ENCODE measurements at places on chromosomes 6 and 20.
A peak's percentile ranks its signal among the peaks of the same experiment; 100 is the strongest.

DNA sequence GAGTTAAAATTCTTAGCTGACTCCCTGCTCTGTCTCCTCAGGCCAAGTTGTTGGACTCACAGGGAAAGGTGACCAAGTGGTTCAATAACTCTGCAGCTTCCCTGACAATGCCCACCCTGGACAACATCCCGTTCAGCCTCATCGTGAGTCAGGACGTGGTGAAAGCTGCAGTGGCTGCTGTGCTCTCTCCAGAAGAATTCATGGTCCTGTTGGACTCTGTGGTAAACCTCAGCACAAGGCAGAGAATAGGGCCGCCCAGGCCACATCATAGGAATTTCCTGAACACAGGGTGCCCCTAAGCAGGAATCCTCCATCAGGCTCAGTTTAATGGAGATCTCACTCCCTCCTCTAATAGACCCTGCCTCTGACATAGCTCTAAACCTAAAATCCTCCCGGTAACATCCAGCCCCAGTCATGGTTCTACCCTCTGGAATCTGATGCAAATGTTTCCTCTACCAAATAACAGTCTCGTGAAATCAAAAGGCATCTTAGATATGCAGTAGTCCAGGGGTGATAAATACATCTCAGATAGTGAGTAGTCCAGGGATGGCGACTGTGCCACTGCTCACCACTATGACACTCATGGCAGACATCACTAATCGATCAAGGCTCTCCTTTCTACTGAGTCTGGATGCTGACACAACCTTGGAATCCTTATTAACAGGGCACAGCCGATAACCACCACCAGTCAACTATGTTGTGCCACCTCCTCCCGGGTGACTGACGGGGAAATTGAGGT is 18.3 kb downstream of the BPIFB1 start:
- no peak for DNase-seq

DNA sequence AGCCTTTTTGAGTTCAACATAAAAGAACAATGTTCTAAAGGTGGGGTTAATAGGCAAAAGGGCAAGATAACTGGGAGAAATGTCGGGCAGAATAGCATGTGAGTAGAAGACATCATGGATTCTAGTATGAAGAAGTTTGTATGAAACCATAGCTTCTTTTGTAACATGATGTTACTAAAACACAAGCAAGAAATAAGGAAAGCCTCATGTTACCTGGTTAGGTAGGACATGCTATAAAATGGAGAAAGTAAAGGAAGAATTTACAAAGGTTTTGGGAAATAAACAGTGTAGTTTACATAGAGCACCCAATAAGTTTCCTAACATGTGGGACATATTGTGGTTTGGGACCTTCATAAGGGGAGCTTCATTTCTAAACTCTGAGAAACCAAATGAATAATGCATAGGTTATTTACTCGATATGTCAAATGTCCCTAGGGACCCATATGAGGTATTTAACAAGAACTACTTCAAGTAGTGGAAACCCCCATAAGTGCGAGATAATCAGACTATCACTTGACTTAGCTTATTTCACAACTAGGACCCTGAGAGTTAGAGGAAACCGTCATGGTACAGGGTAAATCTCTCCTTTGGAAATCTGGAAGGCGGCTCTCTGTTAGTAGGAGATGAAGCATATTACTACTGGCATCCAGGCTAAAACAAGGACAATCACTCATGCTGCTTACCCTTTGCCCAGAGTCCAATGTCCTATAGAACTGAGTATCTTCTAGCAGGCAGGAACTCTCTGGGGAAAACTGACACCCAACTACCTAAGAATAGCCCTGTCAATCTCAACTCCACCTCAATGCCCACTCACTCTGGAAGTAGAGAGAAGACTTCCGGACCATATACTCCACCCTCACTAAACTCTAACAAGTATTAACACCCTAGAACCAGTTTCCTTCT is 57.5 kb downstream of the ILRUN start:
- no peak for DNase-seq

DNA sequence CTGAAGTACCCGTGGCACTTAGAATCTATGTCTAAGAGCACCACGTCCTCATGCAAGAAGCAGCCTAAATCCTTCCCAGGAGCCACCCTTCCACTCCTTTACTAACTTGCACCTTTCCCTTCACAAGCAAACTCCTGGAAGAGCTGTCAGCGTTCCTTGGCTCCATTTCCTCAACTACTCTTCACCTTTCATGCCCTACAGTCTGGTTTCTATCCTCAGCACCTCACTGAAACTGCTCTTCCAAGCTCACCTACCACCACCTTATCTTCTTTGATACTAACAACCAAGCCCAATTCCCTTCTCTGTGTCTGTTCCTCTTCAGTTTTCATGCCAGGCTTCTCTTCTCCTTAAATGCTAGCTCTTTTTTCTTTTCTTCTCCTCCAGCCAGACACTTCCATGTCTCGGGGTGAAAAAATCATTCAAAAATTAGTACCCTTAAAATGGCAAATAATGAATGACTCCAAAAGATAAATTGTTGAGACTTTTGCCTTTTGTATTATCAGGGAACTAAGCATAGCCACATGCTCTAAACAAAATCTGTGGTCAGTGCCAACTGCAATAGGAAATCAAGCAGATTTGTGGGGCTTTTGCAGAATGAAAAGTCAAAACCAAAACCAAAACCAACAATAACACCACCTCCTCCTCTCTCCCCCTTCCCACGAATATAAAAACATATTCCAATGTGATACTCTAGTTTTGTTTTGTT is 149.6 kb upstream of the KCNK16 start:
- DNase-seq = no peak

DNA sequence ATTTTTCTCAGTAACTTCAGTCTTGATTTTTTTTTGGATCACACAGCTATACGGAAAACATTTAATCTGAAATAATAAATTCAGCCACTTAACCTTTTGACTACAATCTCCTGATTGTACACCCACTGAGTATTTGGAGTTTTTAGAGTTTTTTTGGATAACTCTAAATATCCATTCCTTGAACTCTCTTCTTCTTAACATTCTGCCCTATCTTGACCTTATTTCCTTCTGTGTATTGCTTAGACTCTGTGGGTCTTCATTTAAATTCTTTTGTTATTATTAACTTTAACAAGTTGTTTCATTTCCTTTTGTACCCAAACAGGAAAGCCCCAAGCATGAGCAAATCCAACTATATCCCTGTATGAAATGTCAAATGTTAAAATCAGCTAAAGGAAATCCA is 170.2 kb upstream of the PTCHD4 start:
- no peak for DNase-seq

GRCh38 chr6:135311446-135312200 is 130.5 kb downstream of the MYB start:
- no peak for DNase-seq

DNA sequence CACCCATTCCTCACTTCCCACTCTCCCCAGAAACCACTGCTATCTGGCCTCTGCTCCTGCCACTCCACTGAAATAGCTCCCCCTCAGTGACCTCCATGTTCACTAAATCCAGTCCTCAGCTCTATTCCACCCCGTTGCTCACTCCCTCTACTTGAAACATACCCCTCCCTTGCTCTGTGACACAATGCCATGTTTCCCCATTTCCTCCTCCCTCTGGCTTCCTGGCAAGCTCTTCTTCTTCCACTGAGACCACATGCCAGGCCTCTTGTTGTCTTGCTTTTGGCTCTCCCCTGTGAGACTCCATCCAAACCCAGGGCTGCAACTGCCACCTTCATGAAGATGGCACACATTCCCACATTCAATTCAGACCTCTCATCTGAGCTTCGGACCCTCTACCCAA is 13.9 kb downstream of the TMEM151B start:
- no peak for DNase-seq

DNA sequence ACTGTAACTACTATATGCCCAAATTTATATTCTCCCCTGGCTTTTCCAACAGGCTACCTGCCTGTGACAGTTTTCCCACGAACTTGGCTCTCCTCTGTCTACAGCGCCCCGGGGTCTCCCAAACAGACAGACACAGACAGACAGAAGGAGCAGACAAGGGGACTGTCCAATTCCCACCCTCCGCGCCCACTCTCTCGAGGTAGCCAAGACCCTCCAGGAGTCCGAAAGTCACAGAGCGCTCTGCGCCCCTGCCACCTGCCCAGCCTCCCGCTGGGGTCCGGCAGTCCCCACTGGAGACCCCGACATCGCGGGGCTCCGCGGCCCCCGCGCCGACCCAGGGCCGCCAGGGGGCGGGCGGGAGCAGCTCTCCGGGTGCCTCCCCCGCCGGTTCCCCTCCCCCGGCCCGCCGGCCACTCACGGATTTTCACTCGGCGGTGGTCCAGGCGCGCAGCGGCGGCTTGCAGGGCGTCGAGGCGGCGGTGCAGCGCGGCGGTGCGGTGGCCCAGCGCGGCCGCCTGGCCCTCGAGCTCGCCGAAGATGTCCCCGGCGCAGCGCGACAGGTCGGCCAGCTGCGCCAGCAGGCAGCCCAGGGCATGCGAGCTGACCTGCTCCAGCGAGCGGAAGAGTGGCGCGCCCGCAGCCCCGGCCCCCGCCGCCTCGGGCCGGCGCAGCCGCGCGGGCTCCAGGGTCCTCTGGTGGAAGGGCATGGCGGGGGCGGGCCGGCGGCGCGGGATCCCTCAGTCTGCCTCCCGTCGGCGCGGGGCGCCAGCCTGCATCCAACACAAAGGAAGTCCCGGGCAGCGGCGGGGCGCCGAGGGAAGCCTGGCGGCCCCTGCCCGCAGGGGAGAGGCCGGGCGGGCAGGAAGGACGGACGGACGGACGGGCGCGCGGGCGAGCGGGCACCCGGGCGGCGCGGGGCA is 81.3 kb upstream of the CCDC28A start:
- DNase-seq = peak; percentile 45

DNA sequence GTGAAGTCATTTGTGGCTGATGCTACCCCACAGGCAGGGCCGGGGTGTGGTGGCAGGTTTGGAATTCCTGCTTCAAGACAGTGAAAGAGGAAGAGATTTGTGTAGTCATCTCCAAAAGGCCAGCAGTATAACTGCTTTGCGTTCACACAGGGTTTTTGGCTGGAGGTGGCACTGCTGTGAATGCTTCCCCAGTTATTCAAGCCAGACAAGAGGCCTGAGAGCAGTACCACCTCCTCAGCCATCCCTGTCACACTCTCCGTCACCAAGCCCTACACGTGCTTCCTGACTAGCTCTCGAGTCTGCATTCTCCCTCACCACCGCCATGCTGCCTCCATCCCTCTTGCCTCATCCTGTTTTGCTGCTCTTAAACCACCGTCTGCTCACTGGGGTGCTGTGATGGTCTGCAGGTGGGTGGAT is 23.9 kb downstream of the ARMC2 start:
- no peak for DNase-seq

GRCh38 chr6:142195862-142196541 is 48.9 kb downstream of the VTA1 start:
- DNase-seq = no peak

DNA sequence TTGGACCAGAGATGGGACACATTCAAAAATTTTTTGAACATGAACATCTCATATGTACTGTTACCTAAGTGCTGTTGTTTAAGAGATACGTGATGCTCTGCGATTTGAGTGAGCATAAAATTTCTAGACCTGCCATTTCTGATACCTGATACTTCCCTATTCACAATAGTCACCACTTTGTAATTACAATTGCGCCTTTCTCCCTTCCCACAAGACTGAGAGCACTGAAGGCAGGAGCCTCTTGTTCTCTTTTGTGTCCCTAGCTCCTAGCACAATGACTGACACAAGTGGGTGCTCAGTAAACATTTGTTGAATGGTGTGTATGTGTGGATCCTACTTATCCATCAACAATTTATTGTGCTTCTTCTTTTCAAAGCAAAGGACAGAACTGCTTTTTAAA is 92.8 kb upstream of the TMEM30A start:
- no peak for DNase-seq

GRCh38 chr6:44800171-44800783 is 412.8 kb downstream of the CDC5L start:
- DNase-seq = no peak

GRCh38 chr6:160042788-160043301 is 74.0 kb downstream of the IGF2R start:
- DNase-seq = no peak

- no peak for DNase-seq
These were observed 27.8 kb downstream of the FYN start for GRCh38 chr6:111845441-111845871.

DNA sequence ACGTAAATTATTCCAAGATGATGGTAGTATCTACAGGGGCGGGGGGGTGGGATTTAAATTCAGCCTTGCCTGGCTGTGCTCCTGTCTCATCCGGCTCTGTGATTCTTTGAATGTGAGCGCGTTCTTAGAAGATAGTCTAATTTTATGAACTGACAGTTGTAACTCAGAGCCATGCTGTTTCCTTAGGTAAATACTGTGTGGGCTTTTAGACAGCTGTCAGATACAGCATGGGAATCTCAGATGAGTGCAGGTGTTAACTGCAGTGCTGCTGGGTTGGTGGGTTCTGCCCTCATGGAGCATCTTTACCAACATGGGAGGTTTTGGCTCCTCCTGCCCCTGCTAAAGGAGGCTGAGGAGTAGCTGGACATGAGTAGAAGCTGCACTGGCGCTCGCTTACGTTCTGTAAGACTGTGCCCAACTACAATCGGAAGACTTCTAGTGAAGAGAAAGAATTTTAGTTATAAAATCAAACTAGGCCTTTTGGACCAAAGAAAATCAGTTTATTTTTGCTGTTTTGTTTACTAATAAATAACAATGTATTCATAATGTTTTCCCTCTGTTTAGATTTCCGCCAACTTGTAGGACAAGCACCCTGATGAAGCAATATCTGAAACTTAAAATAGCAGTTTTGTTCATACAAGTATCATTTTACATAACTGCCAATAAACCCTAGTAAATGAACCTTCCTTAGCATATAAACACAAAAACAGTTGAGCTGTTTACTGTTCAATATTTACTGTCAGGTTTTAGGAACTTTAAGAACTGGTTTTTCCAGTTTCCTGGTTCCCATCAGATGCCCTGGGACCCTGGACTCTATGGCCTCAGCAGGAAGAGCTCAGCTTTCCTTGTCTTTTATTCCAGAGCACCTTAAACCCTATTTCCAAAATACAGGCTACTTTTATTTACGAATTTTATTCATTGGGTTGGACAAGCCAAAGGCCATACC is 66.1 kb downstream of the FAM120B start:
- DNase-seq = no peak

DNA sequence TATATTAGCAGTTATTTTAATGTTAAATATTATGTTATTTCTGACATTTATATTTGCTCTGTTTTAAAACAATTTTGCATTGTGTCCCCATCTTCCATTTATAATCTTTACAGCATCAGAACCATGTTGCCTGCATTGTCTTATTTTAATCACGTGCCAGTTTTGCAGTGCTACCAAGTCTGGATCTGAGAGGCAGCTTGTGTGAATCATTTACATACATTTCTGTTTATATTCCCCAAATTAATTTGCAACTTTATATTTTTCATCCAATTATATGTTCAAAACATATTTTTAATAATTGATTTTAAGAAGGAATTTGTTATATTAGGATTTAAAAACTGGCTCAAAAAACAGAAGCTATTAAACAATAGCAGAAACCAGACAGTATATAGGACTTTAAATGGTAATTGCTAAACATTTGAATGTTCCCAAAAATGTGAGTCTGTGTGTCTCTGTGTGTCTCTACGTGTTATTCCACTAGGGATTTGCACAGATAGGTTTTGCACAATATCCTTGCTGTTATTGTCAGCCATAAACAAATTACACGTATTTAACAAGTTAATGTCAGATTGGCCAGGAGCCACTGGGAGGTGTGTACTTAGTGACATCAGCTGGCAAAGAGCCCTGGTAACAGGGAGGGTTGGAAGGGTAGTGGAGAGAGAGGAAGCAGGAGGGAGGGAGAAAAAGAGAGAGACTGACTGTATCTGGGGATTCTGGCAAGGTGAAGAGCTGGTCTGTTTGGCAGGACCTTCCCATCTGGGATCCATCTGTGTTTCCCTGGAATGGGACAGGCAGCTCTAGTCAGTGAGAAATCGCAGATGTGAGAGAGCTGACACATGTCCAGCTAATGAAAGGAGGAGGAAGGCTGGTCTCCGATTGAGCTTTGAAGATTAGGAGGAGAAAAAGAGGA is 72.1 kb downstream of the CBFA2T2 start:
- DNase-seq = no peak

Data from stimulated activated CD8-positive, alpha-beta memory T cell treated with anti-CD3 and anti-CD28 coated beads, Interleukin-12 subunit alpha, Interleukin-12 subunit beta, amount 100 ng/mL, for 4 hours (primary cell).